HCT116 (cell line): ENCODE measurements at places on chromosomes 16 and 17.

- DNase-seq = no peak
Measured at GRCh38 chr16:13324851-13325250, 423.5 kb downstream of the SHISA9 start.

DNA sequence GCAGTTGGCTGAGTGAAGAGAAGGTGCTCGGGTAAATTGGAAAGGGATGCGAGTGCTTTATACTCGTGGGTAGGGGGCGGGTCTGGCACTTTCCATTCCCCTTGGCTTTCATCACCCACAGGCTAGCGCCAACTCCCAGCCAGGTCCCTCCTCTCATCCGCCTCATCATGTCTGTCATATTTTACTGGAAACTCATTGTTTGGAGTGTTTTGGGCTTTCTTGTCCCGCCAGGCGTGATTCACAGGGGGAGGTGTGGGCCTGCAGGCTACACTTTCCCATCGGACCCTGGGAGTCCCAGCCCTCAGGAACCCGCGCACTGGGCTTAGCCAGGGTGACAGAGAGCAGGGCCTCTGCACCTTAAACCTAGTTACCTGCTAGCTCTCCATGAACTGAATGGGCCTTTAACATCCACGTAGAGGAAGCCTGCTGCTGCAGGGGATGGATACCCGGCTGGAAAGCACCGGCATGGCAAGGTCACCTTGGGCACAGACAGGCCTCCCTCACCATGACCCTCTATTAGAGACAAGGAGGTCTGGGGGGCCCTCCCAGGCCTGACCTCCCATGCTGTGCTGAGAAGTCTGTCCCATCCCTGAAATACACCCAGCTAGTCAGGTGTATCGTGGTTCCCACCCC is at the start of gene KRT14:
TSS of gene KRT14 (minus strand) at position 33 of the 633 bp plus-strand sequence. CDS start 61 bp downstream, outside the sequence.
- no peak for DNase-seq

- DNase-seq = no peak
Measured at GRCh38 chr17:37187262-37187661, 188.5 kb upstream of the C17orf78 start.

DNA sequence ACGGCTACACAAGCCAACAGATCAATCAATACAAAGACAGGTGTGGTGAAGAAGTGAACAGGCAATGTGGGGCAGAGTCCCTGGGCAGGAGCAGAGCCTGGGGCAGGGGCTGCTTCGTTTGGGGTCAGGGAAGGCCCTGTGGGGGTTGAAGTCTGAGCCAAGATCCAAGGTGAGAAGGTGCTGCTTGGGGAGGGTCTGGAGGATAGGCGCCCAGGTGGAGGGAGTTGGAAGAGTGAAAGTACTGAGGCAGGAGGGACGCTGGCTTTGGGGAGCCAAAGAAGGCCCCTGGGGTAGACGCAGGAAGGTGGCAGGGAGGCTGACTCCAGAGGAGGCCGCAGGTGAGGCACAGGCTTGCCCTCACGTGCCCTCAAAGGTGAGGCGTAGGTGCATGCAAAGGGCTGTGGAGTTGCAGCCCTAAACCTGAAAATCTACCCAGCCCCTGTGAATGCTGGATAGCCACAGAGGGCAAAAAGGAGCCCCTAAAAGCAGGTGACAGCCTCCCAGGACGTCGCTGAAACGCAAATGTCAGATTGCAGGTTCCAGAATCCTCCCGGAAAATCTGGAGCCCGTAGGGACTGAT is 33.3 kb downstream of the WFDC1 start:
- DNase-seq = no peak

GRCh38 chr17:15779119-15779518 is 47.0 kb downstream of the TBC1D26 start:
- no peak for DNase-seq

GRCh38 chr16:86710602-86710950 is 132.2 kb downstream of the FOXL1 start:
- DNase-seq = no peak

GRCh38 chr17:34811561-34811960 is 149.7 kb downstream of the CCT6B start:
- no peak for DNase-seq

GRCh38 chr16:75754141-75754540 is 27.9 kb upstream of the CPHXL start:
- no peak for DNase-seq

- no peak for DNase-seq
Measured at GRCh38 chr17:68294196-68294555, 2.9 kb downstream of the ARSG start.

DNA sequence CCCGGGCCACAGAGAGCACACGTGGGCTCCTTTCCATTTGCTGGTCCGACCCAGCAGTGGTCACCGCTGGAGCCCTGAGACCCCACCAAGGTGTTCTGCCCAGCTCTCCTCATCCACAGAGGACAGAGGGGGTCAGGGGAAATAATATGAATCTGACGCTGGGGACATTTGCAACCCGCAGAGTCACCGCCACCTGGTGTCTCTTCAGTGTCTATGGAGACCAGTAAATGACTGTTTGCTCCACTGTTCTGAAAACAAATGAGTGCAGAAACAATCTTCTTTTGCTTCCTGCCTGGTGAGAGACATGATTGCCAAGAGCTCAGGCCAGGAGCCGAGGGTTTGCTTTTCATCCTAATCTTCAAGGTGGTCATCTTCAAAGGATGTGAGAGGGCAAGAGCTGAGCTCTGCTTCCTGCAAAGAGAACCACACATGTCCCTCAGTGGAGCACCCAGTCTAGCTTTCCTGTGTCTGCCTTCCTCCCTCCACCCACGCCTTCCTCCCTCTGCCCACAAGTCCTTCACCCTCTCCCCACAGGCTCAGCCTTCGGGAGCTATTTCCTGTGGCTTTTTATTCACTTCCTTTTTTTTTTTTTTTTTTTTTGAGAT is 14.7 kb upstream of the KLHDC4 start:
- DNase-seq = no peak

DNA sequence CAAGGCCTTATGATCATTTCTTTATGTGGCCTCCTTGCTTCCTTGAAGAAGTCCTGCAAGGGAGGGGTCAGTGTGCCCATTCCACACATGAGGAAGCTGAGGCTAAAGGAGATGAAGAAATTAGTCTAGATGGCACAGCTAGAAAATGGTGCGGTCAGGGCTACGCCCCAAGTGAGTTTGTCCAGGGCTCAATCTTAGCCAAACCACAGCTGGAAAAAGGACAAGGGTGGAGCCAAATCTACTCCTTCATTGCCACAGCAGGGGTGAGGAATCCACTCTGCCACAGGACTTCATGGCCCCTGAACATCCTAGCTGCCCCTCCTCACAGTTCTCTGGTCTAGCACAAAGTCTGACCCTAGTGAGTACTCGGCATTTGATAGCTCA is 16.2 kb downstream of the BEAN1 start:
- DNase-seq = no peak

DNA sequence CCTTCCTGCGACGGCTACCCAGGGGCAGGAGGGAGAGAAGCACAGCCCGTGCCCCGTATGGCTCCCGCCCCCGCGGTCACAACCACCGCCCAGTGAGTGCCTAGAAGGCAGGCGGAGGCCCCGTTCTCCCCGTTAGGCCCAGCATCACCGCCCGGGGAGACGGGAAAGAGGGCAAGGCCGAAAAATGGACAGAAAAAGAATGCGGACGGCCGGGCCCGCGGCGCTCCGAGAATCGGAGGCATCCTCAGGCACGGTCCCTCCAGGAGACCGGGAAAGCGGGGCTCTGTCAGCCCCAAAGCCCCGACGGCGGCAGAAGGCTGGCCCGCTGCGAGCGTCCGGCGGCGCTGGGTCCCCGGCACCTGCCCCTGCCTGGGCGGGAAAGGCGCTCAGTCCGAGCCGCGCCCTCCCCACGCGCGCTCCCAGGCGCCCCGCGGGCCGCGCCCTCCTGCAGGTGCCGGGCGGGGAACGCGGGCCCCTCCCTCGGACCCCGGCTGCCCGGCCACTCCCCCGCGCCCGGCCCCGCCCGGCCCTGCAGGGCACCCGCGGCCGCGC is 407 bp downstream of the MCRIP1 start:
- no peak for DNase-seq

- DNase-seq = no peak
Measured at GRCh38 chr16:3876695-3877094, 3.8 kb downstream of the CREBBP start.

GRCh38 chr17:44970136-44970741 is 2.1 kb upstream of the C1QL1 start:
- no peak for DNase-seq

- peak; percentile 31 for DNase-seq
Measured at GRCh38 chr16:23729503-23730424, 16.7 kb upstream of the ERN2 start.

DNA sequence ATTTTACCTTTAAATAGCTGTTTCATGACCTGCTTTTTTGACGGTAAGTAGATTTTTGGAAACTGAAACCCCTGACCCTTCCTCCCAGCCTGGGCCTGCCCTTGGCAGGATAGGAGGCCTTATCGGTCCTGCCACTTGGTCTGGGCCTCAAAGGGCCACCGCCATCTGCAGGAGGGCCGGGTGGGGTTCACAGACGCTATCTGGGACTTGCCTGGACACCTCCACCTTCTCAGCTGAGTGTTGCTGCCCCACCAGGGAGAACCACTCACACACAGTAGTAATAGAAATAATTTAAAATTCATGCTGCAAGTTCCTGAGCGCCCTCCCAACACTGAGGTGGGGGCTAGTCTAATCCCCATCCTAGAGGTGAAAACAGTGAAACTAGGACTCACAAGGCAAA is 4.6 kb upstream of the NPRL3 start:
- no peak for DNase-seq

DNA sequence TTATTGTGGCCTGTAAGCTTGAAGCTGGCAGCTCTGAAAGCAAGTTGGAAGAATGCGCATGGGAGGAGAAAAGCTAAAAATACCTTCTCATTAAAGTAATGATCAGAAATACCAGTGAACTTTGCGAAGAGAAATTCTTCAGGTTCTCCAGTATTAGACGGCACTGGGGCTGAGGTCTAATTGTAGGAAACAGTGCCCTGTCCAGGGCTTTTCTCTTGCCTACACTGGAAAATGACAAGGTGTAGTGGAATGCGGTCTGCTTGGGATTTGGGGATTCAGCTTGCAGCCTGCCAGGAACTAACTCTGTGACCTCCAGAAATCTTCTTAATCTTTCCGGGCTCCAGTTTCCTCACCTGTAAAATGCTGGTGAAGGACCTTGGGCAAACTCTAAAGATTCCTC is 53.3 kb upstream of the KCNJ16 start:
- no peak for DNase-seq

GRCh38 chr17:50440172-50440837 is 14.3 kb downstream of the ACSF2 start:
- DNase-seq = no peak

DNA sequence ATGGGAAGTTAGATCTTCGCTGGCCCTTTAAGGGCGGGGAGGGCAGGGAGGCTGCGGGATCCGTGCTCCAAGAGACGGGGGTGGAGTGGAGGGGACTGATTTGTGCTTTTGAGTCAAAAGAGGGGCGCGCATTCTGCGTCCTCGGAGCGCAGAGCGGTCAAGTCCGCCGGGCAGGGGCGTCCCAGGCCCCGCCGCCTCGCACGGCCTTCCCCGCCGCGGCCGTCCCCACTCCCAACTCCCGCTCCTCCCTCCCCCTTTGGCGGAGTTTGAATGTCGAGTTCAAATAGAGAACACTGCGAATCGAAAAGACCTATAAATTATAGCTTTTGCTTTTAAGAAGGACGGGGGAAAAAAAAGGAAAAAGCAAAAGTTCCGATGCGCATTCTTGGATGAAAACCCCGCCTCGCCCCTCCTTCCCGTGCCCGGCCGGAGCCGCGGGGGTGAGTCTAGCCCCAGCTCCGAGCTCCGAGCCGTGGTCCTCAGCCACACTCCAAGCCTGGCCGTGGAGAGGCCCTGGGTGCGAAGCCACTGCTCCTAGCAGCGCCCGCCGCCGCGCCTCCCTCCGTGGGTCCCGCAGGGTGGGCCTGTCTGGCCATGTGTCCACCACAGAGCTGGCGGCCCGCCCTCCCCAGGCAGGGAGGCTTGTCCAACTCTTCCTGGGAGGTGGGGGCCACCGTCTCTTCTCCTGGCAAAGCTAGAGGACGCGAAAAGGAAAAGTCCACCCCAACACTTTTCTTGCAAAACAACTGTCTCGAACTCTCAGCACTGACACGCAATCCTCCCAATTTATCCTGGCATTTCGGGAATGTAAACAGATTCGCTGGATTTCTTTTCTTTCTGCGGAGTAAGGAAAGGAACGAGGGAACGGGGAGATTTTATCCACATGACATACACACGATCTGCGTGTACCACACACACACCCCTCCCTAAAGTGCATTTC is 3.6 kb downstream of the CBX8 start:
- no peak for DNase-seq

DNA sequence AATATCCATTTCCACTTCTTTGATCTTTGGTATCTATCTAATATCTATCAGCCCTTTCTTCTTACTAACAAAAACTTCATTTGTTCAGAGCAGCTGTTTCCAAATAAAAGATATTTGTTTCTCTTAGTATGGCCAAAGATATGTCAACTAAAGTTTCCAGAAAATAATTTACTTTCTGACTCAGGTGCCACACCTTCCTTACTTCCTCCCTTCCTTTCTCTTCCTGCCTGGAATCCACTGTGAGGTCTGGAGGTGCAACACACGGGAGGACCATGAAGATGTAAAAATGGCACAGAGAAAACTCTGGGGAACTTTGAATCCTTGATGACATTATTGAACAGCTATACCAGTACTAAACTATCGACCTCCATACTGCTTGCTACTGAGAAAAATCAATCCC is 14.0 kb downstream of the MED13 start:
- no peak for DNase-seq

GRCh38 chr17:80693511-80693910 is 148.9 kb downstream of the RPTOR start:
- no peak for DNase-seq

- no peak for DNase-seq
Measured at GRCh38 chr16:30184096-30184890, 891 bp downstream of the CORO1A start.

DNA sequence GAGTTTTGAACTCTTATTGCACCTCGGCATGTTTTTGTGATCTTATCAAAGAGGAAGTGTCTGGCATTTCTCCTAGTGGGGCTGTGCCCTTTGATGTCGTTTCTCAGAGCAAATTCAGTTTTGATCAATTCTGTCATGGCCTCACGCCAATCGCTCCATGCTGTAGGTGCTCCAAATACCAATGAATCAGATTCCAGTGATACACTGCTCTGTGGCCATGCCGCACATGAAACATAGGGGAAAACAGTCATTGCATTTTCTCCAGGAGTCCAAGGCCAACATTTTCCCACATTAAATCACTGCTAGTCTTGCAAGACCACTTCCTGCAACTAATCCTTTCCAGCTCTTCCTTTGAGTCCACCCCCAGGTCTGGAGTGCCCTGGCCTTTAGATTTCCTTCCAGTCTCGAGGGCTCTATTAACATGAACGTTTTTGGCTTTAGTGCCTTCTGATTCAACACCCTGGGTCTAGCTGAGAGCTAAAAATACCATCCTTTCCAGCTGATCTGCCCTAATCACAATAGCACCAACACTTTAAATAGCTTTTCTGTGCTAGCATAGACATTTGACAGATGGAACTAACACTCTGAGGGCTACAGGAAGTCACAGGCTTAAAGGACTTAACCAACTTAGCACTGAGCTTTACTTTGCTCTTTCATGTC is 18.2 kb upstream of the RASL10B start:
- DNase-seq = no peak

GRCh38 chr16:621526-622105 is 9.2 kb upstream of the WFIKKN1 start:
- DNase-seq = no peak

GRCh38 chr16:11619327-11619851 is 32.7 kb upstream of the LITAF start:
- DNase-seq = no peak

GRCh38 chr16:11015076-11015475 is 70.7 kb downstream of the CLEC16A start:
- no peak for DNase-seq
